NCI-H2029 treated with DMSO at 0.1 percent for 48 hours (cell line): ENCODE measurements at places on chromosomes 3 and 15.
A peak's percentile ranks its signal among the peaks of the same experiment; 100 is the strongest.

DNA sequence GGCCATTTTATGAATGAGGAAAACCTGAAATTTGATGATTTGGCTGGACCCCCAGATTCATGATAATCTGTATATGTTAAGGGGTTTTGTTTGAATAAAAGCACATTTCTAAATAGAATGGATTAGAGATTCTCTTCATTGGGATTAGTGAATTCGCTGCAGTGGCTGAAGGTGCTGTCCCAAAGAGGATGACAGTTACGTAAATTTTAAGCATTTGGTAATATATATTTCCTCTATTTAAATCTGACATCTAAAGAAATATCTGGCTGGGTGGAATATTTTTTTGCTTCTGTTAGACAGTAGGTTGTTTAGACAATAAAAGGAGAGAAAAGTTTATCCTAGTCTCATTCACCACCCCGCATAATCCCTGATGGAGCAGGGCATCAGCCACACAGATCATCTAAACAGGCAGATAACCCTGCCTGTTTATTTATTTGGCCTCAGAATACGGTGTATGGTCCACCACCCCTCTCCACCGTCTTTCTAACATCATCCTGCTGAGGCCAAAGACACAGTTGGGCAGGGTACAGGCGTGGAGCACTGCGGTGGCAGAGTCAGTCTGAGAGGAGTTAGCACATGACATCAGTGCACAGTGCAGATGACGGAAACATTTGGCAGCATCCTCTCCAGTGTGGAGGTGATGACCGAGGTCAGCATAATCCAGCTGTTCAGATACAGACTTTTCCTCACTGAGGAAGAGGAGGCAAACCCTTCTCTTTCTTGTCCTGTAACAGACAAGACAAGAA, 20.4 kb upstream of the NFKBIZ start:
- DNase-seq = no peak

DNA sequence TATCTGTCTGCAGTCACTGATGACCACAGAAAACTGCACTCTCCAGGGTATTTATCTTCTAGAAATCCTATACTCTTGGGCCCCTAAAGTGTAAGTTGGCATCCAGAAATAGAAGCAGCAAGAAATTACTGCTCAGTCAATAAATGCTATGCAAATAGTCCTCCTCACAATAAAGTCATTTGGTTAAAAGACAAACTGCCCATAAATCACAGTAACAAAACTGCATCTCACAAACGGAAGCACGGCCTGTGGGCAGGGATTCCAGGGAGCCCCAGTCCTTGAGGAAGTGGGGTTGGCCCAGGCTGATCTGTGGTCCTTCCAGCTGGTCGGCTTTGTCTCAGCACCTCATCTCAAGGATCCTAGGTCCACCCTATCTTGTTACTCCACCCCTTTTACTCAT, 29.7 kb upstream of the SPATA12 start:
- DNase-seq = no peak

- DNase-seq = peak; percentile 92
These were observed 626.5 kb upstream of the DPPA4 start for GRCh38 chr3:109963831-109964230.

- DNase-seq = no peak
These were observed 90.3 kb upstream of the C3orf80 start for GRCh38 chr3:160134964-160135363.

DNA sequence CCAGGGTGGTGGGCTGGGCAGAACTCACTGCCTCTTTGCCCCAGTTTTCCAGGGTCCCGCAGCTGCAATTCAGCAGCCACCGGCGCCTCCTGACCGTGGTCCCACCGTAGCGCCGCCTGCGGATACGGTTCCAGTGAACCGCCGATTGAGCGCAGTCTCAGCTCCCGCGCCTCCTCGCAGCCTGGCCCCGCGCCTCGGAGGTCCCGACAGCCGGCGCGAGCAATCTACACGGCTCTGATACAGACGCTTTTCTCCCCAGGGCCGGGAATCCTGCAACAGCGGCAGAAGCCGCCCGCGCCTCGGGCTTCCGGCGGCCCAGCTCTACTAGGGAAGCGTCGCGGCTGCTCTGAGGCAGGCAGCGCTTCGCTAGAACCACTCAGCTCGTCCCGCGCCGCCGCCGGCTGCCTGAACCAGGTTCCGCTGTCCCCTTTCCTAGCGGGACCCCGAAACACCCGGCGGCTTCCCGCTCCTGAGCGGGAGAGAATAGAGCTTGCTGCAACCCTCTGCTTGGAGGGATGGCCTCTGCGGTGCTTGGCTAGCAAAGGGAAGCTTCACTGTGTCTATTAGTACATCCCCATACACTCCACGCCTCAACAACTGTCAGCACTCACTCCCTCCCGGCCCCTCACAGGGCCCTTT, 3.1 kb downstream of the FOXL2NB start:
- no peak for DNase-seq

- peak; percentile 97 for DNase-seq
These were observed 2.8 kb downstream of the GPD1L start for GRCh38 chr3:32109256-32109655.

DNA sequence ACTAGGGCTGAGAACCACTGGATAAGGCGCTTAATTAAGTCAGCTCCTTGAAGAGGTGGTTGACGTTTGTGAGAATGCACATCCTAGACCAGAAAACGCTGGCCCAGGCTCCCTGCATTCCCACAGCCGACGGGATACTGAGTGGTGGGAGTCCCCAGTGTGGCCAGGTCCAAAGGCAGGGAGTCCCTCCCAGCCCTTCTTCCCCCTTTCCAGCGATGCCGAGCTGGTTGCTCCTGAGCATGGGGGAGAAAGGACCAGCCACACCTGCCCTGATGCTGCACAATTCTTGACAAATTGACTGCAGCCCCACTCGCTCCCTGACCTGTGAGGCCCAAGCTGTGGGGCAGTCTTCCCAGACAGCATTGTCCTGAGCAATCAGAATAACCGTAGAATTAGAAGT, 79.5 kb upstream of the PXYLP1 start:
- no peak for DNase-seq

- DNase-seq = no peak
These were observed 357.1 kb upstream of the CFAP20DC start for GRCh38 chr3:59406943-59407342.

DNA sequence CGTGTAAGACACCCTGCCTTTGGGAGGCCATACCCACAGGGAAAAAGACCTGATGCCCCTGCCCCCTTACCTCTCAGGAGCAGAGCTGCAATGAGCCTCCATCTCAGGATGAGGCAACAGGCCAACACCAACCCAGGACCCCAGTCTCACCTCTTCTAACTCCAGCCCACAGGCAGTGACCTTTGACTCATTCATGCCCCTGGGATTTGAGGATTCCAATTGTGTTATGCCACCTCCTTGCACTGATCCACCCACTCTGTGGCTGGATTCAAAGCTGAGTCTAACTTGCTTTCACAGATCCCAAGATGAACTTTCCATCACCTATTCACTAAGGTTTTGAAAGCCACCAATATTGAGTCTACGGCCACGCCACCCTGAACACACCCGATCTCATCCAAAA, 64.7 kb downstream of the MINAR1 start:
- DNase-seq = no peak

GRCh38 chr3:186923241-186923640, 7.1 kb upstream of the ST6GAL1 start:
- DNase-seq = no peak

GRCh38 chr3:54257125-54257720, 134.9 kb downstream of the CACNA2D3 start:
- DNase-seq = no peak
